ENCODE measurements at places on chromosomes 5 and 9.

- DNase-seq = no peak
These were observed 79.2 kb upstream of the SPRY4 start for GRCh38 chr5:142404046-142404477.

DNA sequence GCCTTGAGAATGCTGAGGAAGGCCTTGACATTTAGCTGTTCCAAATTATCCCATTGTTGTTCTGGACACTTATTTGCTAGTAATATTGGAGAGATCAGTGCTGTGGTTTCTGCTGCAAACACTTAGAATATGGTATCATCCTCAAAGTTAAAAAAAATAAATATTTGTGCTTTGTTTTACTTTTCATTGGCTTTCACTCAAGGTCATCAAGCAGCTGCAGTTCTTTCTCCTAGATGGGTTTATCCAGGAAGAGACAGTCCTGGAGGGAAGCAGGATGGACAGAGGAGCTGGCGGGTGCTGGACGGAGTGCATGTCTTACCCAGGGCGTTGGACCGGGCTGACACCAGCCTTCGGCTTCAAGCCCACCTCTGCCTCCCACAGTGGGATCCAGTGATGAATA is 193.6 kb downstream of the MTRR start:
- DNase-seq = no peak

DNA sequence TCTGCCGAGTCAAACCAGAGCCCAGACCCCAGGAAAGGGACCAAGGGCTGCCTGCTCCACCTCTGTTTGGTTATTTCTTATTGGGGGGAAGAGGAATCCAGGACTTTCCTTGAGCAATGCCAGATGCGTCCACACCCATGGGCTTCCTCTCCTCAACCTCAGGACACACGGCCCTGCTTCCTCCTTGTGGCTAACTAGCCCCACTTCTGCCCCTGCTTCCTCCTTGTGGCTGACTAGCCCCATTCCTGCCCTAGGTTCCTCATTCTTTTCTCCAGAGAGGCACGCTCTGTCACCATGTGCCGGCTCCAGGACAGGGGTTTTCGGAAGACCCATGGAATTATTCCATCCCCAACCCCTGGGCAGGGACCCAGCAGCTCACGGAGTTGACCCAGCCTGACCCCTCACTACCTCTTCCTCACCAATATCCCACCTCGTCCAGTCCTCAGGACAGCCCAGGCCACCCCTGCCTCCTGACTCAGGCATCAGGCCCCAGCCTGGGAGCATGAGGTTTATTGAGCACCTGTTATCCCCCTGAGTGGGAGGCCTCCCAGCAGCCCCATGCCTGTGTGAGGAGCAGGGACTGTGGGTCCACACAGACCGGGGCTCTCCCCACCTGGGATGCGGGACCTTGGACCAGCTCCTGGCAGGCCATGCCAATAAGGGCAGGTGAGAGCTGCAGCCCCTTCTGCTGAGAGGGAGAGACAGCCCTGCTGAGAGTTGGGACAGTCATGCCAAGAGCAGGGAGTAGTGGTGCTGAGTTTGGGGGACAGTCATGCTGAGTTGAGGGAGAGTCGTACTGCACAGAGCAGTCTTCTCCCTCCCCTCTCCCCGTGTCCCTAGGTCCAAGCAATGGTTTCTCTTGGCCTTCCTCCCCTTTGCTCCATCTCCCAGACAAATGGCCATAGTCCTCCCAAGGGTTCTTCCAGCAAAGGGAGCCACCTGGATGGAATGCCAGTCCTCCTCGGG is 11.8 kb upstream of the FCN1 start:
- DNase-seq = no peak

GRCh38 chr9:7534211-7534935 is 265.2 kb downstream of the DMAC1 start:
- no peak for DNase-seq

GRCh38 chr5:171782332-171782966 is 3.2 kb upstream of the SMIM23 start:
- no peak for DNase-seq

GRCh38 chr5:160456480-160457177 is 35.0 kb downstream of the PTTG1 start:
- no peak for DNase-seq

GRCh38 chr9:124840300-124840833 is 12.9 kb upstream of the WDR38 start:
- DNase-seq = no peak

DNA sequence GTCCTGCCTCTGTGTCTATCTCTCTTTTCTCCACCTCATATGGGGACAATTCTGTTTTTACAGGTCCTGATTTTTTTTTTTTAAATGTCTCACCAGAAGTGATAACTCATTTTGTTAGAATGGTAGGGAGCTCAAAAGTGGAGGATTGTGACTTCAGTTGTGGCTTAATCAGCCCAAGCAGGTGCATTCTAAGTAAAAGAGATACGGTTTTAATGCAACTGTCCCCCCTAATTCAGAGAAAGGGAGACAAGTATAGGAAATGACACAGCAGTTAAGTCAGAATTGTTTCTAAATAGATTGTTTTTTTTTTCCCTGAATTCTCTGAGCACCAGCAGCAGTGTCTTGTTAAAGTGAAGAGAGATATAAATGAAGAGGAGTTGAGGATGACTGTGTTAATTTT is 24.5 kb downstream of the MAST4 start:
- DNase-seq = no peak

All from stimulated activated CD8-positive, alpha-beta memory T cell treated with anti-CD3 and anti-CD28 coated beads, Interleukin-15, amount 100 ng/mL, for 48 hours (primary cell).